IPS DF 19.7 (cell line): ENCODE measurements at places on chromosomes 2 and 18.

DNA sequence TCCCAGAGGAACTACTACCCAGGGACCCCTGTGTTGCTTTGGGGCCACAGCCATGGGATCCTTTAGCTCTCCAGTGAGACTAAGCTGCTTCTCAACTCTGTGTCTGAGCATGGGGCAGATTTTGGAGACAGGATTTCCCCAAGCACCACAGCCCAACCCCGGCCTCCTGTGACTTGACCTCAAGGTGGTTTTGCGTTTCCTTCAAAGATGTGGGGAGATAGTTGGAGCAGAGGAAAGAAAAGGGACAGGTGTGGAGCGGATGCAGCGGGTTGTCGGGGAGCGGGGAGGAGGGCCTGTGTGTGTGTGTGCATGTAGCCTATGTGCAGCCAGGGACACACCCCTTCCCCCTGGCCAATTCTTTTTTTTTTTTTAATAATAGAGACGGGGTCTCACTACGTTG lies 10.2 kb downstream of the ARID5A start:
- DNase-seq = no peak

DNA sequence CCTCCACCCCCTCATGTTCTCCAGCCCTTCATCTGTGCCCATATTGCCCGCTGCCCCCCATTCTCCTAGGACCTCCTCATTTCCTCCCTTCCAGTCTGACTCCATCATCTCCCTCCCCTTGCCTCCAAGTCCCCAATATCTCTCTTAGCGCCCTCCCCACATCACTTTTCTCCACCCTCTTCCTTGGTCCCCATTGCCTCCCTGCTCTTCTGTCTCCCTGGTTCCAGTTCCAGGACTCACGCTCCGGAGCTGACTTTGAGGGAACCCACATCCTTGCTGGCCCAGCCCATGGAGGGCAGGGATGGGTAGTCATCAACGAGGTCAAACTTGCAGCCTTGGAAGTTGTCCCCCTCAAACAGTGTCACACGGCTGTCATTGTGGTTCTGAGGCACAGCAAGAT lies 2.6 kb downstream of the CRYBA2 start:
- DNase-seq = no peak

- DNase-seq = no peak
Observed at GRCh38 chr2:33796511-33796910, 197.4 kb upstream of the FAM98A start.

GRCh38 chr2:162435676-162436075 lies 91.7 kb downstream of the GCA start:
- DNase-seq = no peak

GRCh38 chr2:168160897-168161296 lies 86.5 kb downstream of the STK39 start:
- DNase-seq = peak; percentile 61

GRCh38 chr18:56001576-56001975 lies 413.6 kb upstream of the TCF4 start:
- DNase-seq = no peak

GRCh38 chr2:25920336-25920735 lies 42.0 kb upstream of the ASXL2 start:
- DNase-seq = no peak

GRCh38 chr2:130391058-130391871 lies 35.4 kb downstream of the PTPN18 start:
- no peak for DNase-seq

- DNase-seq = no peak
Observed at GRCh38 chr2:3192920-3193319, 184.7 kb downstream of the EIPR1 start.

DNA sequence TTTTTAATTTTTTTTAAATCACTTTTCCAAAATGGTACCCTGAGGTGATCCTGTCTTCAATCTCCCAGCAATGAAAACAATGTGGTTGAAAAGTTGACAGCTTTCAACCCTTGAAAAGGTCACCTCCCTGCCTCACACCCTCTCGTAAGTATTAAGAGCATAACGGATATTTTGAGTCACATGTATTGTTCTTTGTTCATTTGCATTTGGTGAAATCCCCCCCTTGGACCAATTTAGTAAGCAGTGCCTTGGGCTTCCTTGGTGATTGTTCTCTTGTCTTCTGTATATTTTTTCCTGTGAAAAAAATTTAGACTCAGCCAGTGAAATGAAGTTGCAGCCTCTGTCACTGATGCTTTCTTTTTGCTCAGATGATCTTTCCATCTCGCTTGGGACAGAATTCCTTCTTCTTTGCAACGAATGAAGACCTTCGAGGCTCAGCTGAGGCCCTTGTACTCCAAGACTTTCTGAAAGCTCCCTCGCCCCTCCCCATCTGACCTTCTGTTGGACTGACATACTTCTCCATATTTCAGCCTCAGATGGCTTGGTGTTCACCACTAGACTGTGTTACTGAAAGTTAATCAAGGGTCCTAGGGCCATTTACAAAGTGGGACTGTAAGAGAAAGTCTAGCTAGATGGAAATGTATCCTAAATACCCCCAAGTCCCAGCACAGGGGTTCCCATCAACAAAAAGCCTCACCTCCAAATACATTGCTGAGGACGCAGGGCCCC lies 158.4 kb downstream of the BCL2 start:
- no peak for DNase-seq

DNA sequence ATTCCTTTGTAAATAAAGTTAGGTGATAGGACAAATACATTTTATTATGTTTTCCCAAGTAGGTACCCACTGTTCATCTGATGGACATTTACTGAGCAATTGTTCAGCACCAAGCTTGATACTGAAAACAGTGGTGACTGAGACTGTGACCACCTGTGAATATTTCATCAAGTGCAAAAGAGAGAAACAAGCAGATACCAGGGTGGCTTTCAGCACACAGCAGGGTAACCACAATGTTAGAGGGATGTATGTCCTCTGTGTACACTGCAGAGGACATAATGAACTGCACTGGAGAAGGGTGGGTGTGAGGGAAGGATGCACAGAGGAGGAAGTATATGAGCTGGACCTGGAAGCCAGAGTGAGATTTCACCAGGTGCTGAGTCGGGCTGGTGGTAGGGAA lies 411.8 kb downstream of the RAD51AP2 start:
- DNase-seq = no peak

DNA sequence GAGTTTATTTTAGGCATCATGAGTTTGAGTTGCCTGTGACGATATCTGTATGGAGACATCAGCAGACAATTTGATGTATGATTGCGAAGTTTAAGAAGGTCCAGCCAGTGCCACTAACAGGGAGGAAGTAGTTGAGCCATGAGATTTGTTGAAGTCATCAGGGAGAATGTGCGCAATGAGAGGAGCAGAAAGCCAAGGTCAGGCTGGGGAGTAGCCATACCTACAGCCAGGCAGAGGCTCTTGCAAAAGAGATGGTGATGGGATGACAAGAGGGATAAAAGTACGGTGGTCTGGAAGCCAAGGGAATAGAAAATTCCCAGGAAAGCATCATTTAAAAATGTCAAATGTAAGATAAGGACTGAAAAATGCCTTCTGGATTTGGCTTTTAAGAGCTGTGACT lies 51.2 kb downstream of the LIMS1 start:
- DNase-seq = no peak

- no peak for DNase-seq
Observed at GRCh38 chr2:73082523-73083410, 11.3 kb upstream of the SFXN5 start.

DNA sequence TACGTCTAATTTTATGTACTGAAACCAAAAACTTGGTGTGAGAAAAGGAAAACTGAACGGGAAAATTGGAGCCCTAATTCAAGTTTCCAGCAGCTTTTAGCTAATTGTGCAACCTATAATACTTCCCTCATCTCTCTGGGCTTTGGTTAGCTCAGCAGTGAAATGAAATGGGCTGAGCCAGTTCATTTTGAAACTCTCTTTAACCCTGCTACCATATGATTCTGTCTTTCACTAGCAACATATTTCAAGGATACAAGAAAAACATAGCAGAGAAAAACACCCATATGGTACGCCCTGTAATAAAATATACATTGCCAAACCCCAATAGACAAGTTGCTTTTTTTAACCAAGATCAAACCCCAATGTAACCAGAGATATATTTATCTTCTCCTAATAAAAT lies 799 bp downstream of the SYT4 start:
- no peak for DNase-seq

DNA sequence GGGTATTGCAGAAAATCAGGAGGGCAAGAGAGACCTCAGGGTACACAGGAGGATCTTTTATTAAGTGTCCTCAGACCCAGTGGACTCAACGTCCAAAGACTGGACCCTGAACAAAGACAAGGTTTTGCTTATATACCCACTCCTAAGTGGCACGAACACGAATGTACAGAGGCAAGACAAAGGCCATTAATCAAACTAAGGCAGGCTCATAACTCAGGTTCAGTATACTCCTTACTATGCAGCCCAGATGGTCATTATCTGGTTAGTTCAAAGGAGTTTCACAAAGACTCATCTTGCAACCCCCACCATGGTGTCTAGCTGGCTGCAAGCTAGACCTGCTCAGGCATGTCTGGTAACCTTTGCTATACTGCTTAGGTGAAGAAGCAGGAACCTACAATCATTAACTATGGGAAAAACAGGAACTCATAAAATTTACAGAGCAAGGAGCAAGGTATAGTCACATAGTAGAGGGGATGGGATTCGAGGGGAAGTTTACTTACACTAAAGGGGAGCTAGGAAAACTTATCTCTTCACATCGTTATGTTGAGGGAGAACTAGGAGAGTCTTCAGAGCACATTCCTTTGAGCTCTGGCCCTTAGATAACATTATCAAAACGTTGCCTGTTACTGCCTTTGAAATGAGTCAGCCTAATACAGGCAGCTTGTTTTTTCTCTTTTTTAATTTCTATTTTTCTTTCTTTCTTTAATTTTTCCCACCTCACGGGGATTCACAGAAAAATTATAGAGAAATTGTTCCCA lies 33.9 kb downstream of the SLC4A3 start:
- no peak for DNase-seq

GRCh38 chr2:241904791-241905710 lies 35.5 kb downstream of the RTP5 start:
- DNase-seq = no peak

DNA sequence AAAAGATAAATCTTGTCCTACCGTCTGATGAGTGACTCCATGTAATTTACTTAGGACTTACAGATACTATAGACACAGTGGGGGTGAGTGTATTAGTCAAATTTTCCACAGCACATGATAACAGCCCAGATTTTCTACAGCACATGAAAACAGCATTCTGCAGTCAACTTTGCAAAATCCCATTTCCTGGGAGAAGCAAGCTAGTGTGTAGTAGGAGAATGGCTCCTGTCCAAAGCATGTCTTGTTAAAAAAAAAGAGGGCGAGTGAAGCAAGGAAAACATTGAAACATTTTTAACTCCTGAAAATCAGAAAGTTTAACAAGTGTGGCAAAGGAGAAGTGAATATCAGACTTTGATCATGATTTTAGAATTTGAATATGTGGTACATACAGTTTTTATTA lies 817.8 kb upstream of the FAM98A start:
- no peak for DNase-seq

GRCh38 chr2:74079522-74080341 lies 68.0 kb downstream of the BOLA3 start:
- DNase-seq = no peak

- DNase-seq = no peak
Observed at GRCh38 chr2:129056309-129056958, 737.8 kb upstream of the HS6ST1 start.

- no peak for DNase-seq
Observed at GRCh38 chr2:72034353-72035095, 113.1 kb downstream of the CYP26B1 start.

GRCh38 chr2:99860720-99861375 lies 281.5 kb downstream of the AFF3 start:
- DNase-seq = no peak

DNA sequence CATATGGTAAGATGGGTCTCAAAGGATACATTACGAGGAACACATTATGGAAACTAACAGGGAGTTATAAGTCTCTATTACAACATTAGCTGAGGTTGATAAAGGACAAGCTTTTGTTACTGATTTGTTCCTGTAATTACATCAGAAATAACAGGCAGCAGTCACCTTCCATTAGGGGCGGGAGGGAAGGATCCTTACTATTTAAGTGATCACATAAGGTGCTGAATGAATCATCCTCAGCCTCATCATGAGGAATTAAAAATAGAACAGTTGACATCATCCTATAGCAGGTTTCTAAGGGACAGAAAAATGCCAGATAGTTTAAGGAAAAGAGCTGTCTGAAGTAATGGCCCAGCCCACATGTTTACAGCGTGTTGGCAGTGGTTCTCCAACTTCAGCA lies 86.9 kb upstream of the MGAT5 start:
- DNase-seq = no peak

- no peak for DNase-seq
Observed at GRCh38 chr18:36484591-36484990, 187.1 kb downstream of the FHOD3 start.

GRCh38 chr2:127185705-127186104 lies 34.4 kb downstream of the CYP27C1 start:
- no peak for DNase-seq

DNA sequence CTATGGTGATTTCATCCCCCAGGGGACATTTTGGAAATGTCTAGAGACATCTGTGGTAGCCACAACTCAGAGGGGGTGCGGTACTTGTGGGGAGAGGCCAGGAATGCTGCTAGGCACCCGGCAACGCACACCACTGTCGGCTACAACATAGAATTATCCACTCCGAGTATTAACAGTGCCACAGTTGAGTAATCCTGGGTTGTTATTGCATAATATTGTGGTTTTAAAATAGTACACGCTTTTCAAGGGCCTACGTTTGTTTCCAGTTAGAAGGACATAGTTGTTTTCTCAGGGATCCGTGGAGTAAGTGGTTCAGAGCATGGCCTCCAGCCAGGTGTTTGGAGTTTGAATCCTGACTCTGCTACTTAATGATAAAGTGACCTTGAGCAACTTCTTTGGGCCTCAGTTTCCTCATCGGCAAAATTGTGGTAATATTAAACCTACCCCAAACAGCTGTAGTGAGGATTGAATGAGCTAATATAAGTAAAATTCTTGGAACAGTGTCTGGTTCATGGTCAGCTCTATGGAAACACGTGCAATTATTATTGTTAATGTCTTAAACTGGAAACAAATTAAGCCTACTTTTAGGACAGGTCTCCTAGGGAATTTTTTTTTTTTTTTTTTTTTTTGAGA lies 24.5 kb downstream of the CYP27A1 start:
- DNase-seq = no peak

DNA sequence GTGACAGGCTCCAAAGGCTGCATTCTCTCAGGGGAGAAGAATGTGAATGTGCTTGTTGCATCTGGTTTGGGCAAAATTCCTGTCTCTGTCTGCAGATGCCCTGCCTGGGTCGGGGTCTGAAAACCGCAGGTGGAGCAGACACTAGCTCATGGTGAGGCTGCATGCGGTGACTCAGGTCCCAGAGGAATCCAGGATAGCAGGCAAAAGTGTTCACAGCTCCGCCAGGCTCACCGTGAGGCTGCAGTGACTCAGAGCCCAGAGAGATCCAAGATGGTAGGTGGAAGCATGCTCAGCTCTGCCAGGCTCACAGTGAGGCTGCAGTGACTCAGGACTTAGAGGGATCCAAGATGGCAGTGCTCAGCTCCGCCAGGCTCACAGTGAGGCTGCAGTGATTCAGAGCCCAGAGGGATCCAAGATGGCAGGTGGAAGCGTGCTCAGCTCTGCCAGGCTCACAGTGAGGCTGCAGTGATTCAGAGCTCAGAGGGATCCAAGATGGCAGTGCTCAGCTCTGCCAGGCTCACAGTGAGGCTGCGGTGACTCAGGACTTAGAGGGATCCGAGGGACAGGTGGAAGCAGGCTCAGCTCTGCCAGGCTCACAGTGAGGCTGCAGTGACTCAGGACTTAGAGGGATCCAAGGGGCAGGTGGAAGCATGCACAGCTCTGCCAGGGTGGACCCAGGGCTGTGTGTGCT lies 200.5 kb downstream of the ACKR3 start:
- no peak for DNase-seq

GRCh38 chr2:239876948-239877289 lies 148.2 kb downstream of the NDUFA10 start:
- no peak for DNase-seq
